ENCODE measurements at places on chromosomes 12 and 14.

DNA sequence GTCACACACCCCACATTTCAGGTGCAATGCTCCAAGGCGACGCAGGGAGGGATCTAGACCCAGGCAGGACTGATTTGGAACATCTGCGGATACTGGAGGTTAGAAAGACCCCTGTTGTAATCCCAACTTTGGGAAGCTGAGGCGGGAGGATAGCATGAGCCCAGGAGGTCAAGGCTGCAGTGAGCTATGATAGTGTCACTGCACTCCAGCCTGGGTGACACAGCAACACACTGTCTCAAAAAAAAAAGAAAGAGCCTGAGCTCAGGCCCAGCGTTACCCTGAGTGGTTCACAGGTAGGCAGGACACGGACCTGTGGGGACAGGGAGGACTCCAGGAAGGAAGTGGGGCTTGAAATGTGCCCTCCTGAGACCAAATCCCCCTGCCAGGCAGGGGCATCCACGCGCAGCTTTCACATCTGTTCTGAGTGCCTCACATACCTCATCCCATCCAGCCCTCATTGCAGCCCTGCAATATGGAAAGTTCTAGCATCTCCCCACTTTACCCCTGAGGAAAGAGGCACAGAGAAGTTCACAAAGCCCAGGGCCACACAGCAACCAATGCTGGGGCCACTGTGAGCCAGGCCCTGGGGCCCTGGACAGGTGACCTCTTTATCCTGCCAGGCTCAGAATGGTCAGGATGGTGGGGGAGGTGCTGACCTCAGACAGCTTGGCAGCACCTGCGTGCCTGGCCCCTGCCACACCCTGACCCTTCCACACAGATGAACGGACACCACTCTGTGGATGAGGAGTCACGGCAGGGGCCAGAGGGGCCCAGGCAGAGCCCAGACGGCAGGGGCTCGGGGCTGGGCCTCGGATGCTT lies 34.1 kb downstream of the CCDC85C start:
- DNase-seq: no peak

DNA sequence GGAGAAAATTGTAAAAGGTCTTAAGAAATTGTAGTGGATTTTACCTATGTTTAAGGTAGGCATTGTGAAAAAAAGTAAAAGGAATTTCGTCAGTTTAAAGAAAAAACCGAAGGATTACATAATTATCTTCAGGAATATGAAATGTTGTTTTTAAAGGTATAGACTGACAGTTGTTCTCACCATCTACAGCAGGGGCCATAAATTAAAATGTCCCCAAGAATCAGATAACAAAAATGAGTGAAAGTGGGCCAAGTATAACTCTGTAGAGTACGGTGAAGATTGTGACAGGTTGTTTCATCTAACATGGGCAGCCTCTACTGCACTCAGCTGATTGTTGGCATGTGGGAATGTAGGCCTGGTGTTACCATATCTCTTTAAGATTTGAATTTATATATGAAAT lies 38.3 kb downstream of the YLPM1 start:
- DNase-seq: no peak

GRCh38 chr12:124319368-124320050 lies 24.6 kb downstream of the RFLNA start:
- DNase-seq: no peak

DNA sequence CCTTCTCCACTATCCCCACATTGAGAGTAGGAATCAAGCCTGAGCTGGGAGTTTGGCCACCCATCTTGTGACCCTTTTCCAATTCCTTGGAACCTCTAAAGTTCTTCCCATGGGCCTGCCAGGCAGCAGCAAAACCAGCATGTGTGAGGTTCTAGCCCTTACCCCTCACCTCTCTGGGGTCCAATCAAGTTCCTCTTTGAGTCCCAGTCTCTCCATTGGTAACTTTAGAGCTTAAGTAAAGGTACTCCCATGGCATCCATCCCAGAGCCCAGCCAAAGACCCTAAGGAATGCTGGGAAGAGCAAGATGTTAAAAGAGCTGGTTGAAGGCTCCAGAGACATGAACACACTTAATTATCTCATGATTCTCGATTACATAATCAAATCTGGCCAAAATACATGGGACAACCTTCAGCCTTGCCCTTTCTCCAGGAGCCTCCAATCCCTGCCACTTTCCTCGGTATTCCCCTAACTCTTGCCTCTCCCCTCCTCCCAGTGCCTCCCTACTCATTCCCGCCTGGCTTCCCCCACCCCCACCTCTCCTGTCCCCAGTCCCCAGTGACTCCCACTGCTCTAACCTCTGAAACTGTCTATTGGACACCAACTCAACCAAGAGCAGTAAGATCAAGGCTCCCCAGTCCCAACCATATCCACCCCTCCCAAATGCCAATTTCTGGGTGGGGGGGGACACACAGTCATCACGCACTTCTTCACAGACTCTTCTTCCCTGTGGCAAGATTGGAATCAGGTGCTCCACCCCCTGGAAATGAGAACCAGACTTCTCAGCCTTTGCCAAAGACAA lies 4.8 kb upstream of the TNS2 start:
- DNase-seq: no peak

GRCh38 chr14:97655169-97655948 lies 858.2 kb downstream of the VRK1 start:
- DNase-seq: no peak

GRCh38 chr12:101414533-101415119 lies 7.1 kb upstream of the ARL1 start:
- no peak for DNase-seq

DNA sequence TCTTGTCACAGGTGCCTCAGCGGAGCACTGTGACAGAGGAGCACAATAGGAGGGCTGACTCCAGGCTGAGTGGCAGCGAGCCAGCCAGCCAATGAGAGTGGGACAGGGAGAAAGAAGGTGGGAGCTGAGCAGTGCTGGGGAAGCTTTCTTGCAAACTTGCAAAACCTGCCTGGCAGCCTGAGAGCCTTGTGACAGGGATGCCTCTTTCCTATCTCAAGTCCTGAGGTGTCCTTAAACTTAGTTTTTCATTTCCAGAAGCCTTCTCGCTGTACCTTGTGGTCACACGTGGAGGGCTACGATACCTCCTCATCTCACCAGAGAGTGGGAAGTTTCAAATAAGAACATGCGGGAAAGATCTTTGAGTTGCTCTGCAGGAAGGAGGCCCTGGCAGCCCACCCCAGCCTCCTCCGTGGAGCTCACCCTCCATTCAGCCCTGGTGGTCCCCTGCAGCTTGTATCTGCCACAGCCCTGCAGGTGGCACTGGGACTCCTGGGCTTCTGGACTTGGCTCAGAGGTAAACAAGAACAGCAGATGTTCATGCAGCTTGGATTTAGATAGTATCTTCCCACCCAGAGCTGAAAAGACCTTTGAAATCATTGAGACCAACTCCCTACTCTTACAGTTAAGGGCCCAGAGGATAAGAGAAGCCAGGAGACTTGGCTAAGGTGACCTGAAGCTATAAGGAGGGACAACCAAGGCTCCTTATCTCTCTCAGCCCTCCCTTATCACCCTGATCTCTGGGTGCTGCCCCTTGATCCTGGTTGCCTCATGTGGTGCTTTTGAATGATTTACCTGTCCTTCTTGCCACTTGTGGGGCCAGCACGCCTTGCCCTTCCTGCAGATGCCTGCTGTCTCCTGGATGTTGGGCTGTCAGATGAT lies 153.5 kb upstream of the MAX start:
- DNase-seq: peak; percentile 97

DNA sequence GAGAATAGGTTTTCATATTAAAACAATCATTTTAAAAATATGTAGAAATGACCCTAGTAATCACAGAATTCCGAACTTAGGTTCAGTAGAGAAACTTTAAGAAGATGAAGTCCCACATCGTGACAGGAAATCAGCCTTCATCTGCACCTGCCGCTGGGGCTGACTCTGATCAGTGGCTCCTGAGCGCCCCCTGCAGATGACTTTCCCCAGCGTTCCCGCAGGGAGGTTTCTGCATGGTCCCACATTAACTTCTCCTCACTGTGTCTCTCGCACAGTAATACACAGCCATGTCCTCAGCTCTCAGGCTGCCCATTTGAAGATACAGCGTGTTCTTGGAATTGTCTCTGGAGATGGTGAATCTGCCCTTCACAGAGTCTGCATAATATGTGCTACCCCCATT lies 1131.1 kb downstream of the TMEM121 start:
- peak; percentile 10 for DNase-seq

DNA sequence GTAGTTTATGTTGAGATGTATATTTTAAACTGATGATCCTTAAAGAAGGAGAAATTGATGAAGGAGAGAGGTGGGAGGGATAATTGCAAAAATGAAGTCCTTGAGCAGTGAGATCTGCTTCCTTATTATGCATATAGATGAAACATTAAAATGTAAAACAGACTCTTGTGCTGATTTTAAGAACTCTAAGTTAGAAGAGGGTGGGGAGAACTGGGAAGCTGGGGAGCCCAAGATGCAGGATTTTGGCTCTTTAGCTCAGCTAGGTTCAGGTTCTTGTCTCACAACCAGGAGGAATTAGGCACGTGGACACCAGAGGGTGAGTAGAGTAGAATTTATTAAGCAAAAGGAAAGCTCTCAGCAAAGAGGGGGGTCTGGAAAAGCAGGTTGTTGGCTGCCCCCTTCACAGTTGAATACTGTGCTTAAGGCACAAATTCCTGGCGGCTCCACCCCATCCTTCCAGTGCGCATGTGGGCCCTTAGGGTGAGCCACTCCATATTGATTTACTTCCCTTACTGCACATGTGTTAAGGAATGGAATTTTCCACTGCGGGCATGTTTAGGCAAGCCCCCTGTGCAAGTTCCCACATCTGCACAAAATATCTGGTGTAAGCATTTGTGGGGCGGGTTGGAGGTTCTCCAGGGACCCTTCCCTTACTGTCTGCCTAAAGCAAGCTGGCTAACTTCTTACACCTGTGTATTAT lies 141.9 kb downstream of the BICD1 start:
- no peak for DNase-seq

DNA sequence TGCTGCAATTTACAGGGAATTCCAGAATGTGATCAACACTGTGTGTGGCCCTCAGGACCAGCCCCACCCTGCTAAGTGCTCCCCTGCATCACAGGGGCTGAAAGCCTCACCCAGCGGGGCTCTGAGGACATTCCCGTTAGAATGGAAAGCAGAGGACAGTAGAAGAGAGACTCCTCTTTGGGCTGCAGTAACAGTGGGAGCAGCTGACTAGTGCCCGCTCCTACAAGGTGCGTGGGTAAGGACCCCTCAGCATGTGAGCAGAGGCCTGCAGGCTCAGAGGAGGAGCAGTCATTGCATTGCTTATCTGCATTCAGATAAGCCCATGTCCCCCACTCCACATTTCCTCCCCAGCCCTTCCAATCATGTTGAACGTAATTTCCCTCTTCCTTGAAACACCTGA lies 120.1 kb downstream of the ITPR2 start:
- no peak for DNase-seq

DNA sequence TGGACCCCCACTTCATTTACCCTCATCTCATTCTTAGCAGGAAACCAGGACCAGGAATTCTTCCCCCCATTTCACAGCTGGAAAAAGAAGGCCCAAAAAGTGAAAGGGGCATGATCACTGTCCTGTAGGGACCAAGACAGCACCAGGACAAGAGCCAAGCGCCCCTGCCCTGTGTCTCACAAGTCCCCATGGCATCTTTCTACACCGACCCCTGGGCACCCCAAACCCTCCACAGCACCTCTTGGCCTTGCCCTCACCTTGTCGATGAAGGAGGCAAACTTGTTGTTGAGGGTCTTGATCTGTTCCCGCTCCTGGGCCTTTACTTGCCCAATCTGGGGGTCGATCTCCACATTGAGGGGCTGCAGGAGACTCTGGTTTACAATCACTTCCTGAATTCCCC lies 710 bp downstream of the KRT76 start:
- no peak for DNase-seq

DNA sequence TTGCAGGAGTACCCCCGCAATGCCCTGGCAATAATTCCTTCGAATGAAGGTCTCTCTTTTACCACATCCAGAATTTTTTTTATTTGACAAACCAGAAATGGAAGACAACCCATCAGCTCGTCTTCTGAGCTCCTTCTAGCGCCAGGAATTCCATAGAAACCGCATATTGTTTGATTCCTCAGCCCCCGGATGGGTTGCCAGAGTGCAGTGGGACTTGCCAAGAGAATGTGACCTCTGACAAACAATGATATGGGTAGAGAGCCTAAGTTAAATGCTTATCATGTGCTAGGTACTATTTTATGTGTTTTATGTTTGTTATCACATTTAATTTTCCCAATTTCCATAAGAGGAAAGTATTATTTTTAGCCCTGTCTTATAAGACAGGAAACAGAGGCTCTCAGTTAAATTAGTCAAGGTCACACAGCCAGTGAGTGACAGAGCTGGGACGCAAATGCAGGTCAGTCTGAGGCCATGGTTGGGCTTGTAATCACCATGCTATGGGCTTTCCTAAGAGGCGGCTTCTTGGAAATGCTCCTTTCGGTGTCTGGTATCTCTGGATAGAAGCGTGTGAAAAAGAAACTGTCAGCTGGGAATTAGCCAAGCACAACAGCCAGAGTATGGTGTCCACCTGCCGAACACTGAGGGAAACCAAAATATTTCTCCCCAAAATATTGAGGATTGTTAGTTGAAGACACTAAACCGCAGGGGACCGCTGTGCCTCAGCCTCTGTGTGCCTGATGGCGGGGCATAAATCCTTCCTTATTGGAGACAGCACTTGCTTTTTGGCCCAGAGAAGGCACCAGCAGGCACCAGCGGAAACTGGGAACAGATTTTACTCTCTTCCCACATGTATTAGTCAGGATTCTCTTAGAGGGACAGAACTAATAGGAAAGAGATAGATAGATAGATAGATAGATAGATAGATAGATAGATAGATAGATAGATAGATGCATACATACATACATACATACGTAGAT lies 29.4 kb upstream of the ETFBKMT start:
- no peak for DNase-seq

- DNase-seq: no peak
Measured at GRCh38 chr12:118150625-118151024, 14.7 kb downstream of the PEBP1 start.

GRCh38 chr12:68781728-68782127 lies 26.2 kb upstream of the MDM2 start:
- DNase-seq: no peak

DNA sequence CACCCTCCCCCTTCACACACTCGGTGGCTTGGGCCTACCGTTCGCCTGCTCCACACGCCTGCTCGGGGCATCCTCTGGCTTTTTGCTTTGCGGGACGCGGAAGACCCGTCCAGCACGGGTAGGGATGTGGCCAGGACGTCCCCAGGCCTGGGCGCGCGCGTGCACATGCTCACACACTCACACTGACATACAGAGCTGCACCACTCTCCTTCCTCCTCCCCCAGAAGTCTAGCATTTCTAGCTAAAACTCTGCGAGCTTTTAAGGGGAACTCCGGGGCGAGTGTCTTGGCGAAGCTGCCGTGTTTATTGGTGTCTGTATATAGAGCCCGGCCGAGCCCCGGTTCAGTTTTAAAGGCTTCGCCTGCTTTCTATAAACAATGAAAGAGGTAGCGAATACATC lies 5.0 kb downstream of the TBX5 start:
- DNase-seq: no peak

- DNase-seq: no peak
Measured at GRCh38 chr12:124842800-124843510, 20.7 kb downstream of the SCARB1 start.

DNA sequence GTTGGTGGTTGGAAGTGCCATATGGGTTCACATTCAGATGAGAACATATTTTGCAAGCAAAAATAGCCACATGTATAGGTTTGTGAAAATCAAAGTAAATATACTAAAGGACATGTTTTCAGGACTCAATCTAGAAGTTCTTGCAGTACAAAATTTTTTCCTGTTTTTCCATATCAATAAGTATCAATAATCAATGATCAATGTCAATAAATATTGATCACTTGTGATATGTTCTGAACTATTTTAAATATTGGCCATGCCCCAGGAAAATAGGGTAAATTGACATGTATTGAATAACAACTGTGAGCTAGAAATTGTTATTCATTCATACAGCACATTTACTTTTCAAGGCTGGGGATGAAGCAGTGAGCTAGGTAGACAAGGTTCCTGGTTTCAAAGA lies 24.3 kb downstream of the ALG10 start:
- DNase-seq: no peak

All from Caco-2 (cell line).